ENCODE measurements at places on chromosomes 3 and 15.

DNA sequence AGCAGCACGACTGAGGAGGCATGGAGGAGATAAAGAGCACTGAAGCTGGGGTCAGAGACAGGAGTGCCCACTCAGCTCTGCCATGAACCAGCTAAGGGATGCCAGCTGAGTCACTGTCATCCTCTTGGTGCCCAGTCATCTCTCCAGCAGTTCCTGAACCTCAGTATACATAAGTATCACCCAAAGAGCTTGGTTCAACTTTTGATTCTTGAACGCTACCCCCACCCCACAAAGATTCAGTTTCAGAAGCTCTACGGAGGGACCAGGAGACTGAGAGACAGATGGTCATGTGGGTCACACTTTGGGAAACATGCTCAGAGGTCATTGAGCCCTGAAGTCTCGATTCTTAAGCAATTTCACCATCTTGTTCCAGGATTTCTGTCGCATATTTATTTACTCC, 108.4 kb downstream of the ALDH1A2 start:
- DNase-seq, result no peak

- no peak for DNase-seq
Observed at GRCh38 chr3:11329777-11330176, 57.6 kb downstream of the ATG7 start.

- no peak for DNase-seq
Observed at GRCh38 chr3:169272532-169272931, 391.0 kb downstream of the MECOM start.

- no peak for DNase-seq
Observed at GRCh38 chr15:89975482-89976245, 25.5 kb upstream of the ZNF710 start.

Measured in NCI-H2107 (cell line).